ENCODE measurements at places on chromosomes 7 and 10.

DNA sequence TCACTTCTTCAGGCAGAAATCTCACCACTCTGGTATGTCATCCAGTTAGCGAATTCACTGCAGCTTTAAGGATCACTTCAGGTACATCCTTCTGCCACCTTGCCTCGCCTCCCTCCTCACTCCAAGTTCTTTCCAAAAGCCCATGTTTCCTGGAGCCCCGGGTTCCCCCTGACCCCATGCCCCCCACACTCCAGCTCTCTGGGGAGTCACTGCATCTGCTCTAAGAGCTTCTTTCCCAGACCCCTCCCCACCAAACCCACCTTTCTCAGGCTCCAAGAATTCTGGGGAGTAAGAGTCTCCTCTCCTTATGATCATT is 969.5 kb upstream of the ZNF722 start:
- no peak for DNase-seq

DNA sequence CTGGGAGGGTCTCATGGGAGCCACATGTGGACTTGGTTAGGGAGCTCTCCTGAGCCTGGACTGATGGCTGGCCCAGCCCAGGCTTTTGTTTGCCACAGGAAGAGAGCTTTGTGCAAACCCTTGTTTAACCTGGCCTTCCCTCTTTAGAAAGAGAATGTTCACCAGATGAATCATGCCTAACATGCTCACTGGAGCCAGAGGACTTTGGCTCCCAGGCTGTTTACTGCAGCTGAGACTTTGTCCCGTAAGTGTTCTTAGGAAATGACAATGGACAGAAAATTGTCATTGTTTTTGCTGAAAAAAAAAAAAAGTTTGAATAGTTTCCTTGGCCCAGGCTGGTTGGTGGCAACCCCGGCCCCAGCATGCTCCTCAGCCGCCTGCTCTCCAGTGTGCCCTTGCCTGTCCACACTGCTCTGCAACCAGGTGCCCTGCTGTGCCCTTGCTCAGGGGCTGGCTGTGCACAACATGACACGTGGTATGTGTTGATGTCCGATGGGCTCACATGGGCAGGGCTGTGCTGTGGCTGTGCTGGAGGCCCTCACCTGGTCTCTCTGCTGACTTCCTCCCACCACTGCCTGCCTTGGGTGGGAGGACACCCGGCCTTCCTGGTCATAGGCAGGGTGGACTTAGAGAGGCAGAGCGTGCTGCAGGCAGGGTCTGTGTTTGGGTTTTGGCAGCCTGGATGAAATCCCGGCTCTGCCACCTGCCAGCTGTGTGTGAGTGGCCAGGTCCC is 215.3 kb upstream of the ZNF32 start:
- no peak for DNase-seq

GRCh38 chr10:102744374-102745051 is 765 bp downstream of the WBP1L start:
- DNase-seq: no peak

- no peak for DNase-seq
Observed at GRCh38 chr7:16409777-16410176, 11.6 kb downstream of the CRPPA start.

GRCh38 chr10:26468291-26468690 is 30.1 kb downstream of the APBB1IP start:
- DNase-seq: no peak

- no peak for DNase-seq
Observed at GRCh38 chr10:60382946-60383681, 6.6 kb downstream of the ANK3 start.

DNA sequence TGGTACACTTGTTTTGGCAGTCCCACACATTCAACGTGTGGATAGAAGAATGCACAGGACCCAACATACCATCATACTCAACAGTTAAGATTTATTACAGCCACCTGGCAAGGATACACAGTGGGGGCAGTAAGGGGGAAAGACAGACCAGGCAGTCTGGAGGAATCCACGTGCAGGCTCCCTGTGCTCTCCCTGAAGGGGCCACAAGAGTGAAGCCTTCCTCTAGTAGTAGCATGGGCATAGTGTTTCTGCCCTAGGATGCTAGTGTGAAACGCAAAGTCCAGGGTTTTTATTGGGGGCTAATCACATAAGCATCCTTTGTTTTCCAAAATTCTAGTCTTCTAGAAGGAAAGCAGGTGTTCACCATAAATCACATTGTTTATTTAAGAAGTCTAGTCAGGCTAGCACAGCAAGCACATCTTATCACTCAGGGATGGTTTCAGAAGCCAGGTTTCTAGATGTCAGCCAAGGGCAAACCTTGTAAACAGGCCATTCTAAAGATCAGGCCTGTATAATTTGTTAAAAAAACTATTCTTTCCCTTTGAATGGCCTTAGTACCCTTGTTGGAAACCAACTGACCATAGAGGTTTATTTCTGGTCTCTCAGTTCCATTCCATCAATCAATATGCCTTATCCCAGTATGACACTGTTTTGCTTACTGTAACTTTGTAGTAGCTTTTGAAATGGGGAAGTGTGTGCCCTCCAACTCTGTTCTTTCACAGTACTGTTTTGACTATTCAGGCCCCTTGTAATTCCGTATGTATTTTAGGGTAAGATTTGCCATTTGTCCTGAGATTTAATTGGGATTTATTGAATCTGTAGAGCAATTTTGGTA is 12.4 kb upstream of the TFAM start:
- DNase-seq: no peak

DNA sequence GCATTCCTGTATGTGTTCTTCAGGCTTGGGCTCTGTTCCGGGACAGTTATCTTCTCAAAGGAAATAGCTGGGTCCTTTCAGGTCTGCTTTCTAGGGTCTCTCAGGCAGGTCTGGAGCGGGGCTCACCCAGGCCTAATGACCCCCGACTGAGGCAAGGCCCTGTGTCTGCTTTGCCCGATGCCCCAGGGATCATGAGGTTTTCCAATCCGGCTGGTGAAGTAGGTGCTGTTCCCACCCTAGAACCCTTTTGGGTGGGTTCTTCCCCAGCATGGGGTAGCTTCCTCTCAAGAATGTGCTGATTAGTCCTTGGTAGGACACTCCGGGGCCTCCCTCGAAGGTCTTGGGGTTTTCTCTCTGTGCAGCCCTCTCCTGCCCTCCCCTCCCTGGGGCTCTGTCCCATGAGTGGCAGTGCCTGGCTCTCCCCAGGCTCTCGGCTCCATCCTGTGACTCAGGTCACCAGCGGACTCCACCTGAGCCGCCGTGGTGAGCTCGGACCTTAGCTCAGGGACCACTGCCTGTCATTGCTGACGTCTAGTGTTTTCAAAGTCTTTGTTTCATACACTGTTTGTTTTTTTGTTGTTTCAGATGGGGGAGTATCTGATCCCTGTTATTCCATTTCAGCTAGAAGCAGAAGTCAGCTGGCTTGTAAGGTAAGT is 71.0 kb upstream of the NKX6-2 start:
- DNase-seq: no peak

GRCh38 chr10:82331716-82332115 is 456.7 kb downstream of the NRG3 start:
- DNase-seq: no peak

DNA sequence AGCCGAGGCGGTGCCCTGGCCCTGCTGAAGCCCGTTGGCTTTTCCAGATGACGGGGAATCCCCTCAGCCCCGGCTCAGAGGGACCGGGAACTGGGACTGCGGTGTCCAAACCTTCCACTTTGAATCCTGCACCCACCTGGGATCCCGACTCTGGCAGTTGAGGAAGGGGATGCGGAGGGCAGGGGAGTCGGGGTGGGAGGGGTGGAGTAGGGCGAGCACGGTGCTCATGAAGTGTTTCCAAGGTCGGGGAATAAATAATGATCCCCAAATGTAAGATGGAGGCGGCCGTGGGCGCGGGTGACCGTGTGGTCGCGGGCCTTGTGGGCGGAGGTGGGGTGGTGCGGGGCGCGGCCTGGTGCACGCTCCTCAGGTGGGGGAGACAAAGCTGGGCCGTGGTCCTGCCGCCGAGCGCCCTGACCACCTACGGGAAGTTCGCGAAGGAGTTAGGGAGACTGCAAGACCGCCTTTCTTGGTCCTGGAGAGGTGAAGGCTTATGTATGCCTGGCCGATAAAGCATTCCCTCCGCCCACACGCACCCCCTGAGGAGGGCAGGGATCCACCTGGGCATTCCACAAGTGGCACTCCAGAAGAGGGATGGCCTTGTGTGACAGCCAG is 1.4 kb downstream of the MTURN start:
- no peak for DNase-seq

DNA sequence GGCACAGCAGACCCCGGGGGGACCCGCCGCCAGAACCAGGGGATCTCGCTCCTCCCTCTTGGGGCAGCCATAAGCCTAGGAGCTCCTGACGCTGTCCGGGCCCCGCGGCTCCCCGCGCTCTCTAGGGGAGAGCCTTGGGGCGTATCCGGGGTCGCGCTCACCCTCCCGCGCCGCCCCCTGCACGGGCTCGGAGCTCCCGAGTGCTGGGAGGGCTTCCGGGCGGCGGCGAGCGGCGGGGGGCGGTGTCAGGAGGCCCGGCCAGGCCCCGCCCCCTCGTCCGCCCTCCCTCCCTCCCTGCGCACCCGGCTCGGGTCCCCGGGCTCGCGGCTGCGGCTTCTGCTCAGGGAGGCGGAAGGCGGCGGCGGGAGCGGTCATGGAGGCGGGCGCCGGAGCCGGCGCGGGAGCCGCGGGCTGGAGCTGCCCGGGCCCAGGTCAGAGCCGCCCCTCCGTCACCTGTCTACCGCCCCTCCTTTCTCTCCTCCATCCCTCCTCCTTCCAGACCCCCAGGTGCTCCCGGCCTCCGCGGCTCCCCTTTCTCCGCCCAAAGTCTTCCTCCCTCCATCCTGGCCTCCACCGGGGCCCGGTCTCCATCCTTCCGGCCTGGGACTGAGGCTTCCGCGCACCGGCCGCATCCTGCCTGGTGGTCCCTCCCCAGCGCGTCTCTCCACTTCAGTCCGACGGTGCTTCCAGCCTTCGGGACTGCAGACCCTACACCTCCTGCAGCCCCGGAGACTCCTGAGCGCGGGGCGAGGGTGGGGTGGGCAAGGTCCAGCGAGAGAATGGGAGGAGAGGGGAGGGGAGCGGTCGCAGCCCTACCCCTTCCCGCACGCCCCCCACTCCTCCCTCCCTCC is at the start of gene CCDC136:
Gene CCDC136 (plus strand): TSS at position 848 of the 851 bp plus-strand sequence. CDS start 444 bp downstream, outside the sequence.
- no peak for DNase-seq

DNA sequence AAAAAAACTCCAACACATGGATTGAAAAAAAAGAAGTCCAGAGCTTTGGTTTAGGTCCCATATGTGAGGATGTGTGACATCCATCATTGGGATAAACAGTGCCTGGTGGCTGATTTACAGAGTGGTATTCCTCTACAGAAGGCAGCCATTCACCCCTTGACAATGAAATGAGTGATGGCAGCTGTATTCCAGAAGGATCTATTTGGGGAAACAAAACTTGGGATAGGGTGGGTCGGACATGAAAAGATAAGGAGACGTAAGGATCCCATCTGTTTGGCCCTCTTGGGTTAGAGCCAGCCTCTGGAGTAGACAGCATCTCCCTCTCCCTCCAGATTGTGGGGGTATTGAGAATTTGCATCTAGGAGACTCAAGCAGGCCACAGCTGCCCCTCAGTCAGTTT is 15.2 kb upstream of the CREB5 start:
- DNase-seq: no peak

GRCh38 chr10:10996966-10997620 is 20.6 kb upstream of the CELF2 start:
- DNase-seq: no peak

DNA sequence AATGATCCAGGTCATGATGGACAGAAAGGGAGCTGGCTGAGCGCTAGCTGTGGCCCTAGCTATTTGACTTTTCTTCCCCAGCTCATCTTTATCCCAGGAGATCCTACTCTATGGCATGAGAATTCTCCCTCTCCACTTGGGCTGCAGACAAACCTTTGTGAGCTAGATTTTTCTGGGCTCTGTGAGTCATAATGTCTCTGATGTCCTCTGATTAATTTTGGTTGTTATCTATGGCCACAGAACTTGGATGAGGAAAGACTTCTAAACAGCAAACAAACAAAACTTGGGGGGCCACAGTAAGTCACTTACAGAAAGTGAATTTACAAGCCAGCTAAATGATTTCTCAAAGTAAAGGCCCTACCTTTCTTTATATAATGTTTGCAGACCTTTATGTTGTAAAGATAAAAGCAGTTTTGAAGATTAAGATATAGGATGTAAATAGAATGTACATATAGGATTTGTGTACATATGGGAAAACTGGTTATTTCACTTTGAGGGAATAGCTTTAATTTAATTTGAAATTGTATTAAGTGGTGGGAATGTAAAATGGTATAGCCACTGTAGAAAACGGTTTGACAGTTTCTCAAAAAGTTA is 10.4 kb downstream of the ABLIM1 start:
- DNase-seq: no peak

- no peak for DNase-seq
Observed at GRCh38 chr10:131767716-131768115, 133.1 kb upstream of the PPP2R2D start.

DNA sequence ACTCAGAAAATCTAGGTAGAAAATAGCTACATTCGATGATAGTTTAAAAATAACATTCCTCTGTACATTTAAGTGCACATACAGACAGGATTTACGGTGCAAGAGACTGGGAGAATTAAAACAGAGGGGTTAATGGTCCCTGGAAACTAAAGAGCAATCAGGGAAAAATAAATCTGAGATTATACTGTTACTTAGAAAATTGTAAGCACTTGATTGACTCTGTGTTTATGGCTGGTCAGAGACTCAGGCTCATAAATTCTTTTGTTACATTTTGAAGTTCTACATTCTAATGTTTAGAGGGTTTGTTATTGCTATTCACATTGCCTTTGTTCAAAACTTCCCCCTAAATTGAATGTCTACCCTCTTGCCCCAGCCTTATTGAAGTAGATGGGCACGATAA is 54.4 kb downstream of the CDCA7L start:
- peak; percentile 49 for DNase-seq

DNA sequence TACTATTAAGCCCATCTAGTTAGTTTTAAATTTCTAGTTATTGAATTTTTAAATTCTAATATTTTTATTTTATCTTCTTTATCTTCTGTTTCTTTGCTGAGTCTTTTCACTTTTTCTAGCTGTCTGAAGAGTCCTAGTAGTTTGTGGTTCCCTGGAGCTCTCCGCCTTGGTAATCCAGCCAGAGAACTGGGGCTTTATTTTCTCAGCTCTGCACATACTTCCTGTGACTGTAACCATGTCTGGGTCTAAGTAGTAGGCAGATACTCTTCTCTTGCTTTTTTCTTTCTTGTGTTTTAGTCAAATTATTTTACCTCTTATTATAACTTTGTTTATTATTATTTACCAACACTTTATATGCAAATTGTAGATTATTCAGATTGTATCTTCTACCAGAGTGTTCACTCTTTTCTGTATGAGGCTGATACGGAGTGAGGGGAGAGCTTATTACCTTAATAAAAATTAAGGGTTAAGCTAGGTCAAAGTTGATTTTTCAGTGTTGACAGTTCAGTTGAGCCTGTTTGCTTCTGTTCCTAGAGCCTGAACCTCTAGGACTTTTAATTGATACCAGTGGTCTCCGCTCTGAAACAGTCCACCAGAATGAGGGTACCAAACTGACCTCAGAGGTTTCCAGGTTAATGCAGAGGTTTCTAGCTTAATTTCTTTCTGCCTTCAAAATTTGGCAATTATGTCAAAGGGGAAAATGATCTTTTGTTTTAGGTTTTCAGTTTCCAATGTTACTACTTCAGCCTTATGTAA is 155.4 kb downstream of the ADK start:
- DNase-seq: no peak

- no peak for DNase-seq
Observed at GRCh38 chr7:80876894-80877414, 41.9 kb downstream of the SEMA3C start.

Data from right renal pelvis (tissue), 4 donors.